IMR-90 (cell line): ENCODE measurements at places on chromosomes 7 and 10. TPM values are rescaled to one million over a fixed set of nuclear protein-coding genes. Genes with fewer than 3 reads are reported as not detected.
A peak's percentile ranks its signal among the peaks of the same experiment; 100 is the strongest.

The CDK1 gene
- 28.1 and 37.5 TPM in 2 replicates for total RNA-seq

- no peaks in the 10 kb centered on the region for H3K36me3 ChIP-seq
- peak; percentile 64 for DNase-seq
- peaks cover 5% of the 10 kb centered on the region; the same call in 1 of the 2 replicates for H3K4me1 ChIP-seq
- no peaks in the 10 kb centered on the region for H3K27me3 ChIP-seq
- no peak overlapping the region for H3K27ac ChIP-seq
Measured at GRCh38 chr7:155860840-155861479, 48.7 kb upstream of the SHH start.

GRCh38 chr10:68561865-68562649 lies 1.9 kb downstream of the TET1 start:
- H3K4me1 ChIP-seq = peaks cover 3% of the 10 kb centered on the region
- no peak for DNase-seq
- H3K4me3 ChIP-seq = peak overlapping the region; percentile 96
- peak overlapping the region; percentile 89 for H3K27ac ChIP-seq

GRCh38 chr10:19119191-19119590 lies 70.6 kb downstream of the MALRD1 start:
- no peaks in the 10 kb centered on the region for H3K36me3 ChIP-seq
- H3K4me3 ChIP-seq = no peak overlapping the region
- H3K27me3 ChIP-seq = no peaks in the 10 kb centered on the region
- H3K27ac ChIP-seq = no peak overlapping the region
- DNase-seq = no peak

DNA sequence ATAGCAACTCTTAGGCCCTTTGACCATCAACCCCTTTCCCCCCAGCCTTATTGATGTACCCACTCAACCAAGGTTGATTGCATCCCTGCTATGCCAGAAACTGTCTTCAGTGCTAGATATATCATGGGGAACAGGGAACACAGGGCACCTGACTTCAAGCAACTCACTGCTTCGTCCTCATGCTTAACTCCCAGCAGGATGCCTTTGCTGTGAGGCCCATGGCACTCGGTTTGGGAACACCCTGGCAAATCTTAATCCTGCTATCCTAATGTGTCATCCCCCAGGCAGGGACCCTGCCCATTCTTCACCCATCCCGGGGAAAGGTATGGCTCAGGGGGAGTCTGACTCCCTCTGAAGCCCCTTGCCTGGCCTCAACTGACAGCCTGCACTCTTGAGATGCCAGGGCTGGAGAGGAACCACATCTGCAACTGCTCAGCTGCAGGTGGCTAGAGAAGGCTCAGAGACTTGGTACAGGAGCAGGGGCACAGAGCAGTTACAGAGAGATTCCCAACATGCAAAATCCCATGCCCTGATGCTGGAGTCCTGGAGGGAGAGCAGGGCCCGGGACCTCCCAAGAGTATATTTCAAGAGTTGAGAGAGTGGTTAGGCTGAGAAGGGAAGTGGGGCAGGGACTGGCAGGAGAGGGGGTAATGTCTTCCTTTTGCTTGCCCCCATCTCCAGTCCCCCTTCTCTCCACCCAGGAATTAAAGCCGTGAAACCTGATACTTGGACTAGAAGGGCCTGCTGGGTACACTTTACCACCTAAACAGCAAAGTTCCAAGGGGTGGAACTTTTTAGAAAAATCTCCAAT lies 2.4 kb upstream of the UNC5B start:
- H3K27me3 ChIP-seq = peaks cover 45% of the 10 kb centered on the region
- no peak overlapping the region for H3K27ac ChIP-seq
- no peaks in the 10 kb centered on the region for H3K36me3 ChIP-seq
- H3K4me1 ChIP-seq = peaks cover 3% of the 10 kb centered on the region

The ANKRD7 gene
- total RNA-seq = 0.18 and 0.28 TPM in 2 replicates

DNA sequence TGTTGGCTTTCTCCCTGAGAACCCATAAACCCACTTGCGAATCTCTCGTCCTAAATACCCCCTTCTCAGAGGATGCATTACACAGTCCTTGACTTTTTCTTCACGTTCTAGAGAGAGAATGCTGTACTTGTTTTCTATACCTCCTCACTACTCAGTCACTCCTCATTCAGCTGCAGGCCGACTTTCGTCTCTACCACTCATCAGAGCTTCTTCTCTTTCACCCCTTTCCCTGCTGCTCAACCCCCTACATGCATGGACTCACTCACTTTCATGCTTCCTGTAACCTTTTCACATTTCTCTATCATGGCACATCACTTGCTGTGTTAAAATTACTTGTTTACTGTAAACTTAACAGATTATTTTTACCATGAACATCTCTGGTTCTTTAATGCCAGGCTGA lies 19.8 kb downstream of the MDFIC start:
- H3K4me1 ChIP-seq = no peaks in the 10 kb centered on the region; the same call in 1 of the 2 replicates
- DNase-seq = no peak
- H3K27me3 ChIP-seq = no peaks in the 10 kb centered on the region
- H3K36me3 ChIP-seq = peaks cover 3% of the 10 kb centered on the region
- no peak overlapping the region for H3K27ac ChIP-seq
- H3K4me3 ChIP-seq = no peak overlapping the region

- no peak overlapping the region for H3K27ac ChIP-seq
- no peaks in the 10 kb centered on the region for H3K36me3 ChIP-seq
- H3K4me3 ChIP-seq = no peak overlapping the region
Measured at GRCh38 chr10:78160591-78160990, 126.9 kb downstream of the RPS24 start.

The NCF1 gene
- not detected in 2 replicates for total RNA-seq

The ACHE gene
- not detected in 2 replicates for total RNA-seq
